ENCODE measurements at places on chromosomes 7 and 10. TPM values are rescaled to one million over a fixed set of nuclear protein-coding genes. Genes with fewer than 3 reads are reported as not detected.

DNA sequence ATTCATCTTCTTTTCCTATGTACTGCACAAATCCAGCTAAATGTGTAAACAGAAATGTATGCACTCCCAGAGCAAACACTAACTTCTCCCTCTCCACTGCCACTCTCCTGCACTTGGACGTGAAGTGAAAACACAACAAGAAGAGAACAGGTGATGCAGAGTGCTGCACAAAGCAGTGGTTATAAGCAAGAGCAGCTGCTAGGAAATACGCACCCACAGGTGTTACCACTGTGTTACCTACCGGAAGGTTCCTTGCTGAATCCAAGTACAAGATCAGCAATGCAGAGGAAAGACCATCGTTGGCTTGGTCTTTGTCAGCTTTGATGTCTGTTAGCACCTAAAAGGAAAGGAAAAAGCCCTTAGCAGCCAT, 54.6 kb upstream of the NCAPG2 start:
- H3K27me3 ChIP-seq: no peaks in the 10 kb centered on the region
- DNase-seq: no peak
- H3K27ac ChIP-seq: no peak overlapping the region
- H3K4me1 ChIP-seq: no peaks in the 10 kb centered on the region
- peaks cover 82% of the 10 kb centered on the region for H3K36me3 ChIP-seq

- H3K4me3 ChIP-seq: no peak overlapping the region
- DNase-seq: no peak
- H3K27ac ChIP-seq: peak overlapping the region; percentile 65
- H3K36me3 ChIP-seq: no peaks in the 10 kb centered on the region
- peaks cover 31% of the 10 kb centered on the region for H3K4me1 ChIP-seq
These were observed 18.8 kb downstream of the ANXA11 start for GRCh38 chr10:80186364-80187012.

DNA sequence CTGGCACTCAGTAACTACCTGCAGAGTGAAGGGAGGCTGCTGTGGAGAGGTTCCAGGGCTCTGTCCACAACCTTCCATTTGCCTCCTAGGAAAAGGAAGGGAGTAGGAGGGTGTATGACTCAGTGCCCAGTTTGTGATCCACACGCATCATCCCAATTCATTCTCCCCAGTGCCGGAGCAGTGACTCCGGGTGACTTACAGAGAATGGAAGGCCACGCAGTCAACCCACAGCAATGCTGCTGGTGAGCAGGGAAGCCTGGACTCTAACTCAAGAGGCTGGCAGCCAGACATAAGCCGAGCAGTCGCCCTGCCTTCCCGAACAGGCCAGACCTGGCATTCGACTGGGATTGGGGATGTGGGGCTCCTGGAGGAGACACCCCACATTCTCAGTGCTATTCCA, 139.9 kb downstream of the SH3PXD2A start:
- DNase-seq: no peak
- H3K27ac ChIP-seq: no peak overlapping the region
- no peaks in the 10 kb centered on the region for H3K4me1 ChIP-seq
- H3K27me3 ChIP-seq: no peaks in the 10 kb centered on the region
- no peaks in the 10 kb centered on the region for H3K36me3 ChIP-seq

- H3K27ac ChIP-seq: no peak overlapping the region
- no peak for DNase-seq
- no peaks in the 10 kb centered on the region for H3K27me3 ChIP-seq
- H3K36me3 ChIP-seq: no peaks in the 10 kb centered on the region
These were observed 4.0 kb upstream of the ZNF746 start for GRCh38 chr7:149501651-149502050.

DNA sequence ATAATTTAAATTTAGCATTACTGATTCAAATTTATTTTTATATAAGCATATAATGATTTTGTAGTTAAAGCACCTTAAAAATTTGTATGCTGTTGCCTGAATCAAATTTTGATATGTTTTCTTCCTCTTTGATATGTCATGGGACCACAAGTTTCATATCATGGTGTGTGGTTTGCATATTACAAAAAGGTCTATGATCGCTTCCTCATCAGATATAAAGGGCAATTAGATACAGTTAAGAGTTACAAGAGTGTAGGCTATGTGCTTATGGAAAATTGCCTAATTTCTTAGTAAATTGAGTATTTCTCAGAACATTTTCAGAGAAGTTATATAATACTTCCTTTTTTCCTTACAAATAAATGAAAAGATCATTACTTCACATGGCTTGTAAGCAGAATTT, 22.2 kb downstream of the MRC1 start:
- DNase-seq: no peak
- no peaks in the 10 kb centered on the region for H3K4me1 ChIP-seq
- no peaks in the 10 kb centered on the region for H3K27me3 ChIP-seq
- no peaks in the 10 kb centered on the region for H3K36me3 ChIP-seq

DNA sequence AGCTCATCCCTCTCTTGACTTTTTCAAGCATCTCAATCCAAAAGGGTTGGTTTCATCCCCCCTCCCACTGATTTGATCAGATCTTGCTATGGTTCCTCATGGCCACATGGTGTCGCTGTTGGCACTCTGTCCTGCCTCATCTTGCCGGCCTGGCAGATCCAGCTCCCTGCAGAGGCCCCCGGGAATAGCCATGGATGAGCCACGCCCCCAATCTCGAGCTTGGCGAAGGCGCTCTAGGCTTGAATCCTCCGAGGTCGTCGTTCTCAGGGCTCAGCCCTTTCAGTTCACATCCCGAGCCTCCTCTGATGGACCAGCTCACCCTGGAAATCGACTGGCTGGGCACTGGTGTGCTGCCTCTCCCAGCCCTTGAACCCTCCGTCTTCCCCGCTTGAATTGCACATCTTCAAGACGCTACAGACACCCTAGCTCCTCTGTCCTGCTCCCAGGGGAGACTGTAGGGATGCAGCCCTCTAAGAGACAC, 628.7 kb downstream of the TYW1 start:
- no peaks in the 10 kb centered on the region for H3K4me1 ChIP-seq
- no peak overlapping the region for H3K27ac ChIP-seq
- DNase-seq: peak; percentile 20
- H3K4me3 ChIP-seq: peak overlapping the region; percentile 11

DNA sequence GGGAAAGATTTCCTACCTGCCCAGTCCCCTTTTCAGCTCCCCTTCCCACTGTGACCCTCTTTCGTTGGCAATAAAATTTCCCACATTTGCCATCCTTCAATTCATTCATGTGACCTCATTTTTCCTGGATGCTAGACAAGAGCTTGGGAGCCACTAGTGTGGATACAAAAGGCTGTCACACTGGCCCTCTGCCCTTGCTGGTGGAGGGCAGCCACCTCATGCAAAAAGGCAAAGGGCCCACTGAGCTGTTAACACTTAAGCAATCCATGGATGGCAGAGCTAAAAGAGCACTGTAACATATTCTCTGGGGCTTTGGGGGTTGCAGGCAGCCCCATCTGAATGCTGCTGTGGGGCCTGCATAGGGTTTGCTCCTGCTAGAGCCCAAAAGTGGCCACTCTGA, 315.1 kb downstream of the NEBL start:
- H3K27me3 ChIP-seq: no peaks in the 10 kb centered on the region
- no peak overlapping the region for H3K27ac ChIP-seq
- no peaks in the 10 kb centered on the region for H3K36me3 ChIP-seq
- DNase-seq: no peak

GRCh38 chr10:94343151-94343550, 19.6 kb downstream of the NOC3L start:
- H3K36me3 ChIP-seq: peaks cover 40% of the 10 kb centered on the region
- no peak for DNase-seq
- H3K27ac ChIP-seq: no peak overlapping the region
- H3K4me1 ChIP-seq: no peaks in the 10 kb centered on the region
- H3K4me3 ChIP-seq: no peak overlapping the region
- no peaks in the 10 kb centered on the region for H3K27me3 ChIP-seq

GRCh38 chr10:85645926-85646711, 720.5 kb downstream of the GRID1 start:
- H3K4me1 ChIP-seq: no peaks in the 10 kb centered on the region
- H3K27me3 ChIP-seq: no peaks in the 10 kb centered on the region
- H3K36me3 ChIP-seq: no peaks in the 10 kb centered on the region
- H3K4me3 ChIP-seq: no peak overlapping the region

- H3K27ac ChIP-seq: no peak overlapping the region
- no peak for DNase-seq
- no peaks in the 10 kb centered on the region for H3K36me3 ChIP-seq
- H3K4me1 ChIP-seq: no peaks in the 10 kb centered on the region
These were observed 49.3 kb upstream of the IL6 start for GRCh38 chr7:22677680-22678079.

DNA sequence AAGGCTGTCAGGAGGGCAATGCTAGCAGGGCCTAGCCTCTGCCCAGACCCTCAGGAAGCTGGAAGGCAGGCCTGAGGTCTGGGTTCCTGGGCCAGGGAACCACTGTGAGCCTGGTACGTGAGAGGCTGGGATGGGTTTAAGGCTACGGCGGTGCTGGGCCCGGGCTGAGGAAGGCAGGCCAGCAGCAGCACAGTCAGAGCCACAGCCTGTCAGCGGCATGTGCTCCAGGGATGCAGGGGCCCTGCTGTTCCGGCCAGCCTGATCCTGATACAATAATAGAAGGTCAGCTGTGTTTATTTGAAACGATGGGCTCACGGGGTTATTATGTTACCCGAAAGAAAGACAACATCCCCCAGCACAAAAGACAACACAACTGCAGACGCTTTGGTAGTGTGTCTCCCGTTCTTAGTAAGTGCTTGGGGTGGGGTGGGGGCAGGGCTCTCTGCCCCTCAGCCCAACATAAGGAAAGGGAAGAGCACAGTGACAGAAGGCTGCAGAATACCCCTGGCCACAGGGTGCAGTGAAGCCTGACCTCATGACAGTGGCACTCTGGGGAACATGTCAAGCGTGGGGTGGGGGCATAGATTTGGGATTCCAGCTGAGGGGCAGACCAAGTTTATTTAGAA, 95.0 kb downstream of the COL13A1 start:
- H3K4me3 ChIP-seq: no peak overlapping the region
- H3K36me3 ChIP-seq: no peaks in the 10 kb centered on the region
- H3K4me1 ChIP-seq: no peaks in the 10 kb centered on the region
- DNase-seq: no peak
- no peaks in the 10 kb centered on the region for H3K27me3 ChIP-seq

DNA sequence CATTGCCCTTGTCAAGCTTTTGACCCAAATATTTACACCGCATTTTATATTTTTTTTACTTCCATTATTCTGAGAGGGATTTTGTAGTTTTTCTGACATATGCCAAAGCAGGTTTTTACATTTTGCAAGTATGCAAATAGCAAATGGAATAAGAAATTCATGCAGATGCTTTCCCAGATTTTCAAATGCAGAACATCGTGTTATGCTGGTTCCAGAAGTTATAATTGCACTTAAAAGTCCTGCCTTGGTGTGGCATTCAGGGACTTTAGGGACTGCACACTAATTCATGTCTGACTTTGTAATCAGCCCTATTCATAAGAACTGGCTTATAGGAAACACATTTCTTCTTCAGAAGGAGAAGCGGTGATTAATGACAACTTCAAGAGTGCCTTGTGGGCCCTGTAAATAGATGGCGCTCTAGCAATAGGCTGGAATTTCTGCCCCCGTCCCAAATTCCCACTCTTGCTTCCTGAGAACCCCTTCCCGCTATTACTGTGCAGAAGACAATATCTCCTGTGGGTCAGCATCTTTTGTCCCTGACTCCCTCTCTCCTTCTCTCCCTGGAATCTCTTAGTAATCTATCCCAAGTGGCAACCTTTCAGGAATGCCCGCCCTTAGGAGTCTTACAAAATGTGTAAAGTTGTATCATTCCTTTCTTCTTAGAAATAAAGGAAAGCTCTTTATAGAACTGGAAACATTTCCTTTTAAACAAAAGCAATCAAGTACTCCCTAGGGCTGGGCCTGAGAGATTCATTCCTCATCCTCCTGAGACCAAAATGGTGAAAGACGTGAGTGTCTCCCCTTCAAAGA, 264.0 kb downstream of the INHBA start:
- no peaks in the 10 kb centered on the region for H3K36me3 ChIP-seq
- H3K4me3 ChIP-seq: no peak overlapping the region
- H3K4me1 ChIP-seq: no peaks in the 10 kb centered on the region
- H3K27ac ChIP-seq: no peak overlapping the region

GRCh38 chr7:37208528-37208927, 240.1 kb downstream of the ELMO1 start:
- no peaks in the 10 kb centered on the region for H3K27me3 ChIP-seq
- peak; percentile 67 for DNase-seq
- H3K36me3 ChIP-seq: no peaks in the 10 kb centered on the region
- no peak overlapping the region for H3K27ac ChIP-seq

GRCh38 chr7:93551063-93551895, 23.2 kb downstream of the CALCR start:
- no peak overlapping the region for H3K4me3 ChIP-seq
- no peaks in the 10 kb centered on the region for H3K36me3 ChIP-seq
- DNase-seq: no peak
- no peaks in the 10 kb centered on the region for H3K4me1 ChIP-seq
- H3K27ac ChIP-seq: no peak overlapping the region
- H3K27me3 ChIP-seq: no peaks in the 10 kb centered on the region

- H3K27me3 ChIP-seq: no peaks in the 10 kb centered on the region
- no peak overlapping the region for H3K4me3 ChIP-seq
- H3K27ac ChIP-seq: no peak overlapping the region
- no peaks in the 10 kb centered on the region for H3K36me3 ChIP-seq
- peaks cover 34% of the 10 kb centered on the region for H3K4me1 ChIP-seq
- DNase-seq: no peak
These were observed 84.6 kb upstream of the CAPZA2 start for GRCh38 chr7:116777651-116778281.

- no peaks in the 10 kb centered on the region for H3K27me3 ChIP-seq
- peaks cover 15% of the 10 kb centered on the region for H3K36me3 ChIP-seq
- H3K4me1 ChIP-seq: peaks cover 11% of the 10 kb centered on the region
- no peak for DNase-seq
- no peak overlapping the region for H3K4me3 ChIP-seq
These were observed 34.3 kb downstream of the ABCB1 start for GRCh38 chr7:87566311-87566900.

- H3K4me1 ChIP-seq: no peaks in the 10 kb centered on the region
- H3K4me3 ChIP-seq: no peak overlapping the region
- H3K27me3 ChIP-seq: no peaks in the 10 kb centered on the region
- H3K27ac ChIP-seq: no peak overlapping the region
- no peak for DNase-seq
These were observed 126.3 kb upstream of the PTN start for GRCh38 chr7:137469858-137470257.

ANKRD61 gene
- not detected for total RNA-seq

MMD2 gene
- not detected for total RNA-seq

TMEM176A gene
- total RNA-seq: 214 TPM

CHST15 gene
- 15.8 TPM for total RNA-seq

CADPS2 gene
- 21.5 TPM for total RNA-seq

All from Peyer's patch (tissue), 4 donors.